ENCODE measurements at places on chromosomes 12 and 14.

- DNase-seq: no peak
Observed at GRCh38 chr12:76300297-76300665, 47.9 kb downstream of the BBS10 start.

DNA sequence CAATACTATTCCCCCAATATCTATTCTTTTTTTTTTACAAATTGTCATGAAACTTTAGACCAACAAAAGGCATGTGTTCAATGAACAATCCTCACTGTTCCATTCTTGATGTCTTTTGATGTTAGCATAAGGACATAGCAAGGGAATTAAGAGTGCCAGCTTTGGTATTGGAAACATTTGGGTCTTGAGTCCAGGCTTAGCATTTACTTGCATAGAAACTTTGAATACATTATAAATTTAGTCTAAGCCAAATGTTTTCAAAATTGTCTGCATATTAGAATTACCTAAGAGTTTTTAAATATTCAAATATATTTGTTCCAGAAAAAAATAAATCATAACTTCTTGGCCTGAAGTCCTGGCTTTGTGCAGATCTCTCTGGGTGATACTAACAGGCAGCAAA lies 406.5 kb downstream of the LRFN5 start:
- no peak for DNase-seq

- no peak for DNase-seq
Observed at GRCh38 chr12:51195841-51196240, 22.0 kb downstream of the POU6F1 start.

- no peak for DNase-seq
Observed at GRCh38 chr12:57389033-57389432, 41.8 kb downstream of the R3HDM2 start.

DNA sequence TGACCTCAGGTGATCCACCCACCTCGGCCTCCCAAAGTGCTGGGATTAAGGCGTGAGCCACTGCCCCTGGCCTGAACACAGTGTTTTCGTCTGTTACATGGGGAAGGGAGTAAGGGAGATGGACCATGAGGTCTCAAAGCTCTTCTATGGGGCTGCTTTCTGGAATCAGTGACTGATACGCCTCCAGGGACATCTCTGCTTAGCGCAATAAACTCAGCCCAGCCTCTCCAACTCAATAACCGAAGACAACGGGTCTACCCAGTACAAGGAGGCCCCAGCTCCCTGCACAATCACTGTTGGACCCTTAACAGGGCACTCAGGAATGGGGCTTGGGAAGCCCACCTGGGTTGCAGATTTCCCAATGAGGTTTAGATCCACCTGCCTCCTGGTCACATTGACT lies 42.6 kb upstream of the CHGA start:
- no peak for DNase-seq

GRCh38 chr12:53696655-53697331 lies 20.9 kb upstream of the ATP5MC2 start:
- no peak for DNase-seq

GRCh38 chr12:93467351-93468007 lies at the start of gene MRPL42:
MRPL42 (plus strand) TSS chr12:93467514; CDS start chr12:93469286, 1,772 bp downstream.
- peak; percentile 90 for DNase-seq

DNA sequence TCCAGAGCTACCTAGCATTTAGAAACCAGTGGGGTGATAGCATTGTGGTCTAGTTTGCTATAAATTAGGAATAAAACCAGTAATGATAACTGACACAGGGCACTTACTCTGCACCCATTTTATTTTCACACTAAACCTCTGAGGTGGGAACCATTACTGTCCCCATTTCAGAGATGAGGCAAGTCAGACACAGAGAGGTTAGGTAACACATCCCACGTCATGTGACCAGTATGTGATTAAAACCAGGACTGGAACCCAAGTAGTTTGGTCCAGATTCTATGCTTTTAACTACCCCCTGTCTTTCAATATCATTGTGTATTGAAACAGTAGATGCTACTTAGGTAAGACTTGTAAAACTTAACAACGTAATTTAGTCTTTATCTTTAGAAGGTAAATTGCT lies 110.2 kb downstream of the PLXNC1 start:
- no peak for DNase-seq

GRCh38 chr12:6644257-6644596 lies 3.0 kb downstream of the ACRBP start:
- no peak for DNase-seq

DNA sequence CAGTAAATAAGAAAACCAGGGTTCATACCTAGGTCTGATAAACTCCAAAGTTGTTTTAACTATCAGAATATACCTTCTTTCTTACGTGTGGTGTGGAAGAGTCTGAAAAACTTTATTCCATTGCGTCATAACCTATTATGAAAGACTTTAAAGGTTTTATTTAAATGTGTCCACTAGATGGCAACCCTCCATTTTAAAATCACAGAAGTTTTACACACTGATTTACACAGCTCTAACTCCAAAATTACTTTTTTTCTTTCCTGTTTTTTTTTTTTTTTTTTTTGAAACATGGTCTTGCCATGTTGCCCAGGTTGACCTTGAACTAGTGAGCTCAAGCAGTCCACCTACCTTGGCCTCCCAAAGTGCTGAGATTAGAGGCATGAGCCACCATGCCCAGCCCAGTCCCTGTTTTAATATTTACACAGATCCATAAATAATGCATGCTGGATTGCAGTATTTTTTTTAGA lies 17.3 kb upstream of the TMPRSS12 start:
- no peak for DNase-seq

- DNase-seq: no peak
Observed at GRCh38 chr14:93044121-93044520, 71.6 kb downstream of the ITPK1 start.

DNA sequence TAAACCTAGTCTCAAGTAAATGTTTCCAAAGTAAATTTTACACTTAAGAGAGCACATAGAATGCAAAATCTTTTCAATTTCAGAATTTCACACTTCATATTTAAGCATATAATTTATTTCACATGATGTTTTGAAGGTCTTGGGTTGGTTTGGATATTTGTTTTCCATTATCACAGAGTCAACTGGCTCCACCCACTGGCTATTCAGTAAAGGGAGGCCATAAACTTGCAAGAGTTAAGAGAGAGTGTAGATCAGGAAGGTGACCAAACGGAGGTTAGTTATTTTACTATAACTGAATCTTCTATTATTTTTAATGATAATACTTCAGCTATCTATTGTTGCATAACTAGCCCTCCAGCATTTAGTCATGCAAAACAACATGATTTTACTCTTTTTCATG lies 6.2 kb upstream of the CPNE8 start:
- no peak for DNase-seq

GRCh38 chr12:80406253-80406652 lies 37.8 kb upstream of the PTPRQ start:
- DNase-seq: no peak

GRCh38 chr14:92497391-92497790 lies 16.2 kb upstream of the RIN3 start:
- no peak for DNase-seq
